ENCODE measurements at places on chromosomes 1 and 21.

DNA sequence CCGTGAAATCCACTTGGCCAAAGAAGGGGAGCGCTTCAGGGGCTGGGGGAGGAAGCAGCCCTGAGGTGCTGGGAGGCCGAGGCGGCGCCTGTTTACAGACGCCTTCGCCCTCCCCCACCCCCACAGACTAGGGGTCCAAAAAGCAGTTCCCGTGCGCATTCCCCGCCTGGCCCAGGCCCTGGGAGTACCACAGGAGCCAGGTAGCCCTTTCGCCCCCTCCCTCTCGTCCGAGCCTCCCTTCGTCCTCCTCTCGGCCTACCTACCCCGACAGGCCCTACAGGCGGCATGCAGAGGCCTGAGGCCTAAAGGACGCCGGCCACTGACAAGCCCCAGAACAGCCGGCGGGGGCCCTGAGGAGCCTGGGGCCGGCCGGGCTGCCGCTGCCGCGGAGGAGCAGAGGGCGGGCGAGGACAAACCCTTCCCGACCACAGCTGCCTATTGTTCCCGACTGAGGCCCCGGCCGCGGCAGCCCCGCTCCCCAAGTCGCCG, 522 bp downstream of the RC3H1 start:
- DNase-seq, result no peak

- DNase-seq, result no peak
These were observed 26.0 kb downstream of the LMX1A start for GRCh38 chr1:165330483-165330882.

DNA sequence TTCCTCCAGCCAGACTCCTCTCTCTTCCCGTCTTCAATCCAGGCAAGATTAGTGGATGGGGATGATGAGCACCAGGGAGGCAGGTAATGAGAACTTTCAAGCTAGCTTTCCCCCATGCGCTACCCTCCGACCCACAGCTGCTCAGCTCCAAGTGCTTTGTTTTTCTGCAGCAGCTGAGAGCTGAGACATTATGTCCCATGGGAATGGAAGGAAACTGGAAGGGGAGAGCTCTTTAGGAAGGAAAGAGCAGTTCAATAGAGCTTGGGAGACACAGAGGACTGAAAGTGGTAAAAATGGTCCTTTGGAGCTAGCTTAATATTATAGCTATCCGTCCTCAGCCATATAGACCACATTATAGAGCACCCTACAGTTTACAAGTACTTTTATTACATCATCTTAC, 39.8 kb downstream of the RAB3B start:
- DNase-seq, result no peak

GRCh38 chr1:117607471-117607870, 1.6 kb downstream of the TENT5C start:
- DNase-seq, result no peak

- no peak for DNase-seq
These were observed 182.9 kb downstream of the PRDM16 start for GRCh38 chr1:3251807-3252428.

DNA sequence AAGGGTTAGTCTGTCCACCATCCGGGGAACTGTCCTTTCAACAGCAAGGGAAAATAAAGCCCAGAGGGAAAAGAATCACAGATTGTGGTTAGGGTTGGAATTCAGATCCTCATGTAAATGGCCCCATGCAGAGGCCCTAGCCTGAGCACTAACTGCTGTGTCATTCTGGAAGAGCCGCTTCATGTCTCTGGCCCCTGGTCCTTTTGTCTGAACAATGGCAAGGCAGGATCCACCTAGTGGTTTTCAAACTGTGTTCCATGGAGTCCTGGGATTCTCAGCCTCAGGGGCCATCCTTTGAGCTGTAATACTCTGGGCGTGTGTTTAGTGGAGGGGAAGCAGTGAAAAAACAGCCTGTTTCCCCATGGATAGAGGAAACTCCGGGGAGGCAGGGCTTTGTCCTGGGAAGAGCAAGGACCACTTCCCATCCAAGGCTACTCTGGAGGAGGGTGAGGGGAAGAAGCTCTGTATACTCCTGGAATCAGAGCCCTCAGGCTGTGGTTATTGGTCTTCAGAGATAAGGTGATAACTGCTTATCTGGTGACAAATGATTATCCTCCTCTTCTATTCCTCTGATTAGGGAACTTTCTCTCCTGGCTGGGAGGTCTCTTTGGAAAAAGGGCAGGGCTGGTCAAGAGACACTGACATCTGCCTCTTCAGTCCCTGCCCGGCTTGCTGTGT, 19.2 kb downstream of the PAX7 start:
- DNase-seq, result no peak

GRCh38 chr1:1980467-1981141, 23.0 kb downstream of the CFAP74 start:
- no peak for DNase-seq

DNA sequence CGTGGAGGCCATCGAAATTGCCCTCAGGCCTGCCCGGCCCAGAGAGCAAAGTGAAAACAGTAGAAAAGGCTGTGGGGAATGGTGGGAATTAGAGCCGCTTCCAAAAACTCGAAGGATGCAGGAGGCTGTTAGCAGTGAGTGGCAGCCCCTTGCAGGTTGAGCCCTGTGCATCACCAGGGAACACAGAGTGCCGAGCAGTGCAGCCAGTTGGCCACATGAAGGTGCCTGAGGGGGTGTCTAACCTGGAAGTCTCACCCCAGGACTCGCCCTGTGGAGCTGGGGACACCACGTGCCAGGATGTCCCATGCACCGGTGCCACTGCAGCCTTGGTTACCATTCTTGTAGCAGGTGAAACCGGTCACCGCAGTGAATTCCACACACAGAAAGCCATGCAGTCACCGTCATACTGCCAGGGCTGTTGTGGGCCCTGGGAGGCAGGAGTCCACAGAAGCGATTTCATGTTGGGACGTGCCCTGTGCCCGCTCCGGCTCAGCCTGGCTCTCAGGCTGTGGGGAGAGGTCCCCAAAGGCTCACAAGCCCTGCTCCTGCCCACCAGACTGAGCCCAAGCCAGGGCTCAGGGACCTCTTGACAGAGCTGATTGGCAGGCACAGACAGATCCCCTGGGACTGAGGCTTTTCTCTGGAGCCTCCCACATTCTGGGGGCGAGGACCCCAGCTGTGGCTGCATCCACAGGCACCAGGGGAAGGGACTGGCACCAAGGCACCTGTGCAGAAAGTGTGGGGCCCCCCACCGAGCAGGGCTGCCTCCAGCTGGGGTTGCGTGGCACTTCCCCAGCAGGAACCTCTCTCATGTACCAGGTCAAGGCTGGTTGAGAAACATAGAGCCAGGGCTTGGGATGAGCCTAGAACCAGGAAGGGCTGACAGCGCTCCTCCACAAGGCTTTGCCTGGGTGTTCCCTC, 16.7 kb upstream of the ACTRT2 start:
- DNase-seq, result no peak

DNA sequence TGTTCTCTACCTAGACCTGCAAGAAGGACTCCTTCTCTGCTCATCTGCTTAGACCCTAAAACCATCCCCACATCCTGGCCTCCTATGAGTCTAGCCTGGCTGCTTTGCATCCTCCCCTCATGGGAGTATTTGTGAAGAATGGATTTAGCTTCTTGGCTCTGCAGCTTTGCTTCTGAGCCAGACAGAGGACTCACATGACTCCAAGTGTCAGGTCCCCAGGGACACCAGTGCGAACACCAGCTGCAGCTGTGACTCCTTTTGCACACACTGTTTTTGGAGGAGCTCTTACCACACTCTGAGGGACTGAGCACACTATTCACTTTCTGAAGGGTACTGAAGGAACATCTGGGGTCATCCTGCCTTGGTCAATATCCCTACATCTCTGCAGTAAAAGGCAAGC, 131.8 kb upstream of the SGIP1 start:
- no peak for DNase-seq

- DNase-seq, result no peak
These were observed 32.1 kb downstream of the HOOK1 start for GRCh38 chr1:59846895-59847282.

DNA sequence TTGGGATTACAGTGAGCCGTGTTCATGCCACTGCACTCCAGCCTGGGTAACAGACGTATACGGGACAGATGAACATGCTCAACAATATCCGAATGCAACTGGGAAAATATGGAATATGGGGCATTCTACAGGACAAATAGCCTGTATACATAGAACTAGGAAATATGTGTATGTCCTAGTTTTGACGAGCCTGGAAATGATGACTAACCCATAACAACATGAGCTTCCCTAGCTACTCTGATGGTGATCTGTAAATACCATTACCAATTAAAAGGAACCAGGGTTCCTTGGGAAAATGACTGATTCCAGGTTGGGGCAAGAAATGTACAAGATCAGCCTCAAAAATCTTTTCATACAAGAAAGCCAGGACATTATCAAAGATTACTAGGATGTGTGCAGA, 42.8 kb upstream of the ARTN start:
- DNase-seq, result no peak

GRCh38 chr1:17834561-17835100, 79.5 kb downstream of the ACTL8 start:
- DNase-seq, result no peak

DNA sequence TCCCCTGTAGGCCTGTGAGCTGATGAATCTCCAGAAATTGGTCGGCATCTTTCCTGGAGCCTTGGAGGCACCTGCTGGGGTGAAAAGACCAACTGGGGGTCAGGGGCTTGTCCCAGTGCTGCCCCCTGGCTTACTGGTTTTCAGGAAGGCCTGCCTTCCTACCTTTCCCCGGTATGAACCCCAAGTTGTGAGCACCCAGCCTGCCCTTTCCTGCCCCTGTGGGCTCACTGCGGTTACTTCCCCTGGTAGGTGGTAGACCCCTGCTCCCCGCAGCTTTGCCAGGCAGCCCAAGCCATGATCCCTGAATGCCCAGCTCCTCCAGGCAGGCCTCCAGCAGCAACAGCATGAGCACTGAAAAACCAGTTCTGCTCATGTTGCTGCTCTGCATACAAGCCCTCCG, 10.2 kb downstream of the DMRTB1 start:
- no peak for DNase-seq

DNA sequence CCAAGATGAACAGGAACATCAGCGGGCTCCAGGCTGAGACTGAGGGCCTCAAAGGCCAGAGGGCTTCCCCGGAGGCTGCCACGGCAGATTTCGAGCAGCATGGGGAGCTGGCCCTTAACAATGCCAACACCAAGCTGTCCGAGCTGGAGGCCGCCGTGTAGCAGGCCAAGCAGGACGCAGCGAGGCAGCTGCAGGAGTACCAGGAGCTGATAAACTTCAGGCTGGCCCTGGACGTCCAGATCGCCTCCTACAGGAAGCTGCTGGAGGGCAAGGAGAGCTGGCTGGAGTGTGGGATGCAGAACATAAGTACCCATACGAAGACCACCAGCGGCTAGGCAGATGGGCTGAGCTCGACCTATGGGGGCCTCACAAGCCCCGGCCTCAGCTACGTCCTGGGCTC, 823.4 kb upstream of the NEGR1 start:
- no peak for DNase-seq

DNA sequence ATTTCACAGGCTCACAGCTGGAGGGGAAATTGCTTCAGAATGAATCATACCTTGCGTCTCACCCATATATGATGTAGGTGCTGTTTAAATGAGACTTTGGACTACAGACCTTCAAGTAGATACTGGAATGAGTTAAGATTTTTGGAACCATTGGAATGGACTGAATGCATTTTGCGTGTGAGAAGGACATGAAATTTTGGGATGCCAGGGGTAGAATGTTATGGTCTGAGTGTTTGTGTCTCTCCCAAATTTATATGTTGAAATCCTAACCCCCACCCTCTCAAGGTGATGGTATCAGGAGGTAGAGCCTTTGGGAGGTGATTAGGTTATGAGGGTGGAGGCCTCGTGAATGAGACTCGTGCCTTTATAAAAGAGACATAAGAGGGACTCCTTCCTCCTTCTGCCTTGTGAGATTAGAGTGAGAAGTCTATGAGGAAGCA, 41.4 kb downstream of the KCNK1 start:
- no peak for DNase-seq

DNA sequence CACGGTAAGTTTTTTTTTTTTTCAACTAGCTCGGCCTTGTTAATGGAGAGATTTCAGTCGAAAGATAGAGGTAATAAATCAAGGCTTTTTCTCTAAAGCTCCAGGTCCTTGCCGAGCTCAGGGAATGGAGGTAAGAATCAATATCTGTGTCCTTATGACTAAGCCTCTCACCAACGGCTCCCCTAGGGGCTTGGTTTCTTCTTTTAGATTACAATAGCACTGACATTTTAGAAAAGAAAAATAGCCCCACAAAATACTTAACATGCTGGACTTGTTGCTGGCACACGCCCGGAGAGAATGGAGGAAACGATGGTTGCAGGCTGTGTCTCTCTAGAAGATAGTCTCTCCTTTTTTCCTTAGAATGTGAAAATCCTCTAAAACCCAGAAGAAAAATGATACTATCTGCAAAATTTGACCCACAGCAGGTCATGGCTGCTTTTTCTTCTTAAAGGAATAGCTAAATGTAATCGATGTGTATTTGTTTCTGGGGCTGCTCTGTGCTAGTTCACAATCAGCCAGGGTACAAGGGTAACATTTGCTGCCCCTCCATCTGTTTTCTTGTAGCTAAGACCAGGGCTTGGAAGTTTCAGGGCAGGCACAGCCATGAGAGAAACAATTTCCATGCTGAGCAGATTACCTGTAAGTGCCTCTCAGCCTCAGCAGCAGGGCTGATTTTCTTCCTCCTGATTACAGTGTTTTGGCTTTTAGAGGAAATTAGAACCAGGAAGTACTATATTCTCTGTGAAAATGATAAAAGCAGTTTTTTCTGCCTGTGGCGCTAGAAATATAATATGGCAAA, 86.2 kb upstream of the GNG12 start:
- no peak for DNase-seq

DNA sequence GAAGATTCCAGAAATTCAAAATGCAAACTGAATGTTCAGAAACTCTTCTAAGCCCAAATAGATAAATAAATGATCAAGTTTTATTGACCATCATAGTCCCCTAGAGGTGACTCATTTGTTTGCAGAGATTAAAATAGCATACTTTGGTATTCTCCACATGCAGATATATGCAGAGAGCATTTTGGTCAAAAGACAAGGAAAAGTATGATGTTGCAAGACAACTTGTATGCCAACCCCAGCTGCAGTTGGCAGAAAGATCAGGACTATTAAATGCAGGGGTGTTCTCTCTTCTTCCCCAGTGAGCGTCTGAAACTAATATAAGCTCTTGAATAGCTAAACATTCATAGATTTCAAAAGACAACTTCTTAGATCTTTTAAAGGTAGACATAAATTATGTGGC, 404.9 kb downstream of the LTN1 start:
- DNase-seq, result no peak

GRCh38 chr21:39137248-39138178, 45.7 kb downstream of the PSMG1 start:
- no peak for DNase-seq

- DNase-seq, result no peak
These were observed 25.5 kb downstream of the MAN1A2 start for GRCh38 chr1:117392771-117393170.

DNA sequence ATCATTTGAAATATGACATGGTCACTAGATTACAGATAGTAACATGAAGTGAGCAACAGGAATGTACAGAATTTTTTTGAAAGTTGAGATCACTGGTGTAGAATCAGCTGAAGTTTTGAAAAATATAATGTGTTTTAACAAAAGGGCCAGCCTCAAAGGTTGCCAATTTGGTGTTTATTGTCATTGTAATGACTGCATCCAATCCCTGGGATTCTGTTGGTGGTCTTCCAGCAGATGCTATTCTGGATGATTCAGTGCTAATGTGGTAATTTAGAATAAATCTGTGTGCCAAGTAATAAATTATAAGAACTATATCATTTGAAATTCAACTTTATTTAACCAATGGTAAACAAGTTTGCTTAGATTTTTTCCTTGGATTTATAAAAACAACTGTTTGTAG, 436.4 kb upstream of the PKN2 start:
- no peak for DNase-seq
